ENCODE measurements at places on chromosomes 5 and 9.

DNA sequence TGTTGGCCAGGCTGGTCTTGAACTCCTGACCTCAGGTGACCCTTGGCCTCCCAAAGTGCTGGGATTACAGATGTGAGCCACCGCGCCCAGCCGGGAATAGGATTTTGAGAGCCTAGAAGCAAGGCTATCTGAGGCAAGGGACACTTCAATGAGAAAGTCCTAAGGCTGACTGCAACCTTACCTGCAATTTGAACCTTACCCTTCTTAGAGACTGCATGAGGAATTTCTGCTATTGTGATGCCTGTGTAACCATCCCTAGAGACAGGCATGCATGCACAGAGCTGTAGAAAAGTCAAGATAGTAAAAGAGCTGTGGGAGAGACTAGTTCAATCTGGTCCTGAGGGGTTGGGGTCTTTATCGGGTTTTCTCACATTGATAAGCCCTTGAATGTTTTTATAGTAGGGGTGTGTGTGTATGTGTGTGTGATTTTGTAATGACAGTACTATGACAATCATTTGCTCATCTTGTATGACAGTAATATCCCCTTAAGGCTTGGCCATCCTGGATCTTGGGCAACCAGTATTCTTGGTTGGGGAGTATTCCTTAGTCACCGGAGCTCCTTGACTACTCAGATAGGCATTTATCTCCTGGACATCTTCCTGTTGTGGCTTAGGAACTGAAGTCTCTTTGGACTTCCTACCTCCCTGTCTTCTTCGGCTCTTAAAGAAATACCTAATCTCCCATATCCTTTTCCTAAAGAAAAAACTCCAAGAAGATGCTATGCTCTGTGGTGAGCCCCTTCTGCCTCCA, 11.2 kb downstream of the DNAJB5 start:
- DNase-seq, result peak; percentile 65

- no peak for DNase-seq
Observed at GRCh38 chr9:108751369-108751768, 104.4 kb downstream of the ACTL7B start.

GRCh38 chr5:162272417-162272816, 204.8 kb downstream of the GABRG2 start:
- no peak for DNase-seq

DNA sequence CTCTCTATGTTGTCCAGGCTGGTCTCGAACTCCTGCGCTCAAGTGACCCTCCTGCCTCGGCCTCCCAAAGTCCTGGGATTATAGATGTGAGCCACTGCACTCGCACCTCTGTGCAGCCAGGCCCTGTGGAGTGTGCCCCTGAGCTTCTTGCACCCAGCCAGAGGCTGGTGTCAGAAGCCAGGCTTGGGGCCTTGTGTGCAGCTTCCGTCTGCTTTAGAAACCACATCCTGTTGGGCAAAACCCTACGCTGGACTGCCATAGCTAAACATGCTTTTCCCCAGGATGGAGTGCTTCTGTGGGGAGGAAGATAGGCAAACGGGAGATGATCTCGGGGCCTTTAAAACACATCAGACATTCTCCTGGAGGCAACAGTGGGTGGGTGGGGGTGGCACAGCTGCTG, 40.1 kb downstream of the PRRT1B start:
- DNase-seq, result peak; percentile 10

DNA sequence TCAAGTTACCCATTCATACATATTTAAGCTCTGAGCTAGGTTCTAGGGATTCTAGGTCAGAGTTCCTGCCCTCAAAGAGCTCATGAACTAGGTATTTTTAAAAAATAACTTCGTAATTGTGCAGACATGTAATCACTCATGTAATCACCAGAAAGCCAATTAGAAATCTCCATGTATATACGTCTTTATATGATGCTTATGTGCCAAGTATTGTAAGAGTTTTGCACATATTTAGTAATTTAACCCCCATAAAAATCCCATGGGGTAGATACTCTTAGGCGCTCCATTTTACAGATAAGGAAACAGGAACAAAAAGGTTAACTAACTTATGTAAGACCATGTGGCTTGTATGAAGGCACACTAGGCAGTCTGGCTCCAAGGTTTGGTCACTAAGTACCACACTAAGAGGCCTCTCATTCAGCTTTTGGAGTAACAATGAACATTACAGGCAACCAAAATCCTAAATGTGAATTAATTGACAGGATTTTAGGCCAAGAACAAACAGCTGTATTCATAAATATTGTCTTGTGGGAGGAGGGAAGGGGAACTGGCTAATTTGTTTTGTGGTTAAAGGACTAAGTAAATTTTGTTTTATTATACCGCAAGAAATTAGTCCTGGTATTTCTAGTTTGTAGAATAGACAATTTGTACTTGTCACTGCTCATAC, 1.7 kb upstream of the OTULINL start:
- no peak for DNase-seq

DNA sequence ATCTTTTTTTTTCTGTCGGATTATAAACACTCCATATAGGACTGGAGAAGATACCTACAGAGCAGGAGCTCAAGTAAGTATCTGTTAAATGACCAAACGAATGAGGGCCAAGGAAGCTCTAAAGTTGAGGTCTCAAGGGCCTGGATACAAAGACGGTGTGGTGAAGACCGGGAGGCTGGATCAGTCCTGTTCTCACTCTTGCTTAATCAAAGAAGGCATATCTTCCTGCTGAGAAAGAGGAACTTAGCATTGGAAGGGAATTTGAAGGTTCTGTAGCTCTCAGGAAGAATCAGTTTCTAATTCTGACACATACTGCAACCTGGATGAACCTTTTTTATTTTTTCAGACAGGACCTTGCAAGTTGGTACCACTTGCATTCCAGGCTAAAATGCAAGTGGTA, 28.3 kb upstream of the PAX5 start:
- no peak for DNase-seq

- DNase-seq, result no peak
Observed at GRCh38 chr9:136448655-136449054, 9.0 kb upstream of the INPP5E start.

DNA sequence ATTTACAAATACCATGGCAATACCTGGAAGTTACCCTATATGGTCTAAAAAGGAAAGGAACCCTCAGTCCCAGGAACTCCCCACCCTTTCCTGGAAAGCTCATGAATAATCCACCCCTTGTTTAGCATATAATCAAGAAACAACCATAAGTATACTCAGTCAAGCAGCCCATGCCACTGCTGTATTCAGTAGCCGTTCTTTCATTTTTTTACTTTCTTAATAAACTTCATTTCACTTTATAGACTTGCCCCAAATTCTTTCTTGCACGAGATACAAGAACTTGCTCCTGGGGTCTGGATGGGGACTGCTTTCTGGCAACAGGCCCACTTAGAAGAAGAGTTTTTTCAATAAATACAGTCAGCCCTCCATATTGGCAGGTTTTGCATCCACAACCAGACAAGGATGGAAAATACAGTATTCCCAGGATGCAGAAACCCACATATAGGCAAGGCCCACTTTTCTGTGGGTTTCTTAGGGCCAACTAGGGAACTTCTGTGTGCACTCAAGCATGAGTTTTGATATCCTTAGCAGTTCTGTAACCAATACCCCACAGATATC, 2.8 kb upstream of the TBCA start:
- DNase-seq, result no peak

GRCh38 chr5:151284392-151284967, 19.1 kb downstream of the SLC36A3 start:
- DNase-seq, result no peak

DNA sequence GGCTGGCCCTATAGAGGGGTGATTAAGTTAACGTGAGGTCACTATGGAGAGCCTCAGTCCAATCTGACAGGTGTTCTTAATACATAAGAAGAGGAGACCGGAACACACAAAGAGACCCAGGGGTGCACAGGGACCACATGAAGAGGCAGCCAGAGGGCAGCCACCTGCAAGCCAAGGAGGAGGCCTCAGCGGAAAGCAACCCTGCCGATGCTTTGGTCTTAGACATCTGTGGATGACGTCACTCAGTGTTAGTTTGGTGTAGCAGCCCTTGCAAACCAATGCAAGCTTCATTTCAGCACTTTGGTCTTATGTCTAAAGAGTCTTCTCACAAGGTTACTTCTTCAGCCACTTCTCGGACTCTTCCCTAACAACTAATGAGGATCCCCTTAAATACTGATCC, 47.6 kb upstream of the GRHPR start:
- DNase-seq, result no peak

DNA sequence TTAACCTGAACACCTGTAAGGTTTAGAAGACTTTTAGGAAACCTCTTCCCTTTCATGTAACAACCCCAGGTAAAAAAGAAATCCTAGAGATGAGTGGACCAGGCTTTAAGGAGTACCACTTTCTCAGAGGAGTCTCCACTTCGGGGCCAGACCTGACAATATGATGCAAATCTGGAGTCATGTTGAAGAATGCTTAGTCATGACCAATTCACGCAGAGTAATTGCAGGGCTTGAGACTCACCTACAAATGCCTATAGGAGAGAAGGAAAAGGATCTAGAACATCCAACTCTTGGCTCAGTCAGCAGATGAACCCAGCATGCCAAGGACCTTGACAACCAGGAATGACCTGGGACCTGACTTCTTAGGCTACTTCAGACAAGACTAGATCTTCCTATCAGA, 235.4 kb downstream of the DOCK8 start:
- no peak for DNase-seq

DNA sequence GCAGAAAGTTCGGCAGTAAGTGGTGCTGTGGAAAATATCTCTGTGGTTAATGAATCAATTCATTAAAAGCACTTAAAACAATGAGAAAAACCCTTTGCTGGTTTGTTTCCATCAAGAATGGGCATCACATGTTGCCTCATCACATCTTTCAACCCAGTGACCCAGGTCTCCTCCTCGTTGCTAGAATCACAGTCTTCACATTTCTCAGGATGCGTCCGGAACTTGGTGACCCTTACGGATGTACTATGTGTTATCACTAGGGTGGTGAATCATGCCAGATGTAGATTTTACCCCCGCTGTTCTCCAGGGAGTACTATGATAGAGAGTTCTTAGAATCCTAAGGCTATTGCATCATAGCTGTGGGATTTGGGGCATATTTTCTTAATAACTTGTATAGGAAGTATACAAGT, 217.9 kb upstream of the KLF4 start:
- DNase-seq, result peak; percentile 96

DNA sequence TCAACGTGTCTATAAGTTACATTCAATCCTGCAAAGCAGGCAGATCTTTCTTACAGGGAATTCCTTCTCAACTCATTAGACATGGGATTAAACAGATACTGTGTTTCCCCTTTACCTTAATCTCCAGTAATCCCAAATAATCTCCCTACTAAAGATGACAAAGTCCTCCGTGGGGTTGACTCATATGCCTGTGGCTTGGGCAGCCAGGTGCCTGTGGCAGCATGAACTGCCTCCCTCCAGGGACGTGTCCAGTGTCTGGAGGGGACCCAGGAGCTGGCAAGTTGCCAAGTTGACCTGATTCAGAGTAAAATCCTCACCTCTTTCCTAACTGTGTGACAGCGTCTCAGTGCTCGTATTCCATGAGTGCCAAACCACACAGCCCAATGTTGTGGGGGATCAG, 94.6 kb upstream of the PTCH1 start:
- no peak for DNase-seq

DNA sequence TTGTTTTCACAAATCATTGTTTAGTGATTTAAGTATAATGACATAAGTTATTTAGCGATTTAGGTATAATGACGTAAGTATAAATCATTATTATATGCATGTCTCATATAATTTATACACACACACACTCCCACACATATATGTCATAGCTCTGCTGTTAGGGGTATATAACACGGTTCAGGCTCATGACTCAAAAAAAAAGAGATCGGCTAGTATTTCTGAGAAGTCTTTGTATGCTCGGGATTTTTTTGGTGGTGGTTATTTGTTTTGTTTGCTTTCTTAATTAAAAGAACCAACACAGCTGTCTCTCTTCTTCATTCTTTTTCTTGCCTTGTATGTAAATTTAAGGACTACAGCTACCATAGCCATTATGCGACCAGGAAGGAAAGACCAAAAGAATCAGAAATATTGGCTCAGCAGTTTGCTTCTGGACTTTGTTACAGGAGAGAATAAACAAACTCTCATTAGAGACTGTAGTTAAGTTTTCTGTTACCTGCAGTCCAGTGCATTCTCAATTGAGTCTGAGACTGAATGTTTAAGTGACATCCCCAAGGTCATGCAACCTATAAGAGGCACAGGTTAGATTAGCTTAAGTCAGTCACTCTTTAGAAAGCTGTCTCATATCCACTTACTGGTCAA, 83.2 kb upstream of the NREP start:
- no peak for DNase-seq

DNA sequence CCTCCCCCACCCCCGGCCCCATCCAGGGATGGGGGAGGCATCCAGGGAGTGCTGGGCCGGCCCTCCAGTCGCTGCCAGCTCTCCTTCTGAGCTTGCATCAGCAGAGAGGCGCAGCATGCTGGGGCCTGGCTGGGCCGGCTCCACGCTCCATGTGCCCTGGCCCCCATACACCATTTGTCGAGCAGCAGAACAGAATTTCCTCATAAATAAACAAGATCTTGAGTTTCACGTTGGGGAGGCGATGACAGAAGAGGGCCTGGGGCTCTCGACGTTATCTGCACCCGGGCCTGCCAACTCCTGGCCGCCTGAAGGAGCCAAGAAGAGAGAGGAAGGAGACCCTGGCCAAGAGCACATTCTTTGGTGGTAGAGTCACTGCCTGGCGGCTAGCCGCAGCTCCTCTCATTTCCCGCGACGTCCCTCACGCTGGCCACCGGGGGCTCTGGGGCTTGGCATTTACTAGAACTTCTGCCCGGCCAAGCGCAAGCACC, 177.0 kb downstream of the FGF18 start:
- DNase-seq, result peak; percentile 87

DNA sequence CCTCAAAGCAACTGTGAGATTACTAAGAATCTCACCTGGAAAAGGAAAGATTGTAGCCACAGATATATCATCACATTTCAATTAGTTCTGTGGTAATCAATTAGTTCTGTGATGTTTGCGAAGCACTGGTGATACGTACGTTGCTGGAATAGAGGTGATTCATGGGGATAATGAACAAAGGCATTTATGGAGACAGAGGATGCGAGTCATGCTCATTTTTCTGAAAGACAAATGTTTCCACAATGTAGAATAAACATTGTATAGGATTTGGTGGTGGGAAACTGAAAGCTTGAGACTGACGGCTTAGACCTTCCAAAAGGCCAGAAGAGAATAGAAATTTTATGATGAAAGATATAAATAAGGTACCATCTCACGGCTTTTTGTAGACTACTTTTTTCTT, 507.3 kb upstream of the TYRP1 start:
- peak; percentile 58 for DNase-seq

DNA sequence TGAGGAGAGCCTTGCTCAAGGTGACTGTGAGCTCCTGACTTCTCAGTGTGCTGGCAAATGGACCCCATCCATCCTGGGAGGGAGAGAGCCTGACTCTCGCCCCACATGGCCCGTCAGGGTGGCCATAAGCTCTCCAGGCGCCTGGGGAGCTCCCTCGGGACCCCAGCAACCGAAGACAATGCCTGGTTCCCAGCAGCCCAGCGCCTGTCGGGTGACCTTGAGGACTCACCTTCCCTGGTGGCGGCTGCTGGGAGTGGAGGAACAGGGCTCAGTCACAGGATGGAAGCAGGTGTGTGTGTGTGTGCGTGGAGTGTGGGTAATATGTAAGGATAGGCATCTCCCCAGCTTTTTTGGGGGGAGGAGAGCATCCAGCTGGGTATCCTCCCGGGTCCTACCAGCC, 190.3 kb downstream of the MELK start:
- DNase-seq, result no peak

GRCh38 chr9:92948038-92948534, 763 bp downstream of the FGD3 start:
- no peak for DNase-seq

GRCh38 chr5:126450346-126450745, 27.1 kb downstream of the GRAMD2B start:
- DNase-seq, result no peak
